ENCODE measurements at places on chromosomes 2 and 18. TPM values are rescaled to one million over a fixed set of nuclear protein-coding genes. Genes with fewer than 3 reads are reported as not detected.
A peak's percentile ranks its signal among the peaks of the same experiment; 100 is the strongest.

DNA sequence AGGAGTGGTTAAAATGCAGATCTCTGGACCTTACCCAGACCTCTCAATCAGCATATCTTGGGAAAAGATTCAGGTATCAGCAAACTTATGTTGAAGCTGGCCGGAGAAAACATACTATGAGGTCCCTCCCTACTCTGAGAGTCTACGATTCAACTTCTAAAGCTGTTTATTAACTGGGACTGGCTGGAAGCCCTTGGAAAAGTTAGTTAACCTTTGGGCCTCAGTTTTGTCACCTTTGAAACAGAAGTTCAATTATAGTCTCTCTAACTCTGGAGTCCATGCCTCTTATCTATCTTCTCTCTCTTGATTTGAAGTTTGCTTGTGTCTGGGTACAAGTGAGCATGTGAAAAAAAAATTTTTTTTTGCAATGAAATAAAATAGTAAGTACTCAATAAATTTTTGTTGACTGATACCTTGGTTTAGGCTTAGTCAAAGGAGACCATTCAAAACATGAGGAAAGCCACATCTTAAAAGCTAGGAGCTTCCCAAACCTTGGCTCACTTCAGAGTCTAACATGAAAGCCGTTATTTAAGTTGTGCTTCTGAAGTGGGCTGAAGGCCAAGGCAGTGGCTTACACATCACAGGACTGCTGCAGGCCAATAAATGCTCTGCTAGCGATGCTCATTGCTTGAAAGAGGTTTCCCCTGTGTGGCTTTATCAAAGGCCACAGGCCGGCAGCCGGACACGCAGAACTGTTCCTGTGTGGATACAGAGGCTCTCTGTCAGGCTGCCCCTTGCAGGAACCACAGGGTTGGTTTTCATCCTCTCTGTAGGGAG is 110.6 kb upstream of the FAM136A start:
- DNase-seq: no peak

DNA sequence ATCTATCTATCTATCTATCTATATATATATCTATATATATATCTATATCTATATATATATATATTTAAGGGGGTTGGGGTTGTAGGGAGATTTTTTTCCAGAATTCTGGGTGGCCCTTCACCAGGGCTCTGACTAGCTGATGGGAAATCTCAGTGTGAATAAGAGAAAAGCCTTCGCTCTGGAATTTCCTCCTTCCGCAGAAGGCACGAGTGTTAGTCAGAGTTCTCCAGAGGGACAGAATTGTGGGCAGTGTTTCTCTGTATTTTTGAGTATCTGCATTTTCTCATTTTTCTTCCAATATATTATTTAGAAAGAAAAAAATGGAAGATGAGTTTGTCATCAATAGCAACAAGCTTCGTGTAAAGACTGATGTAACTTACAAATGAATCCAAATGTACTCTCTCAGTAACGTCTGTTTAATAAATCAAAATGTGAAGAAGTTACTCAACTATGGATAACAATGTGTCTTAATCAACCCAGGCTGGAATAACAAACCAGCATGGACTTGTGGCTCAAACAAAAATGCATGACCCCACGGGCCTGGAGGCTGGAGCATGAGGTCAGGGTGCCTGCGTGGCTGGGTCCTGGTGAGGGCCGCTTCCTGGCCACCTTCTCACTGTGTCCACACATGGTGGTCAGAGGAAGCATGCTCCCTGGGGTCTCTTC is 10.6 kb upstream of the SNTG2 start:
- no peak for DNase-seq

Gene POTEI
- 0.07 TPM for polyA plus RNA-seq

DNA sequence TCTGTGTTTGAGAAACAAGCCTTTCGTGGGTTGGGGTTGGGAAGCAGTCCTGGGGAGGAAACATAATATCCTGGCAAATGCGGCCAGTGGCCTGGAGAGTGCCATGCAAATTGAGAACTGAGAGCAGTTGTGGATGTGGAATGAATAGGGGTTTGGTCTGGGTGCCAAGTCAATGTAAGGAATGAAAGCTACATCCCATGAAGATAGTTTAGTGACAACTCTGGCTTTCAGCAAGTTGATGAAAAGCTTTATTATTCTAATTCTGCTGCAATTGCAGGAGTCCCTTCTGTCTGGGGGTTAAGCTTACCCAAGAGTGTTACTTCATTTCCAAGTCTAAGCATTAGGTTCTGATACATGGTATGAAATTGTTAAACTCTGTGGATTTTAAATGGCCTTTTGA is 771.6 kb downstream of the DPP10 start:
- no peak for DNase-seq

DNA sequence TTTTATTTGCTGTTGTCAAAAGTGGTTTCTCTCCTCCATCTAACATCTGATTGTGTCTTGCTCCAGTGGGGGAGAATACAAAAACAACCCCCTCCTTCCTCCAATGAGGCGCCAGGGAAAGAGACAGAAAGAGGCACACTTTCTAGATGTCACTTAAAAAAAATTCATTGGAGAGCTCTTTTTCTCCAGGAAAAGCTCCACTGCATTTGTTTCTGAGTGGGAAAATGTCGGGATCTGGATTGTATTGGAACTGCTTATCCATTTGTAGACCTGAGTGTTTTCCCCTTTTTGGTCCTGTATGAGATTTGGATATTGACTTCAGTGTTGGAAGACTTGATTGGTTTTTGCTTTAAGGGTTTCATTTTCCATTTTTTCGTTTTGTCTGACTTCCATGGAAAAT is 995 bp downstream of the MBD5 start:
- no peak for DNase-seq

Gene PPP4R1
- 72.0 TPM for polyA plus RNA-seq

DNA sequence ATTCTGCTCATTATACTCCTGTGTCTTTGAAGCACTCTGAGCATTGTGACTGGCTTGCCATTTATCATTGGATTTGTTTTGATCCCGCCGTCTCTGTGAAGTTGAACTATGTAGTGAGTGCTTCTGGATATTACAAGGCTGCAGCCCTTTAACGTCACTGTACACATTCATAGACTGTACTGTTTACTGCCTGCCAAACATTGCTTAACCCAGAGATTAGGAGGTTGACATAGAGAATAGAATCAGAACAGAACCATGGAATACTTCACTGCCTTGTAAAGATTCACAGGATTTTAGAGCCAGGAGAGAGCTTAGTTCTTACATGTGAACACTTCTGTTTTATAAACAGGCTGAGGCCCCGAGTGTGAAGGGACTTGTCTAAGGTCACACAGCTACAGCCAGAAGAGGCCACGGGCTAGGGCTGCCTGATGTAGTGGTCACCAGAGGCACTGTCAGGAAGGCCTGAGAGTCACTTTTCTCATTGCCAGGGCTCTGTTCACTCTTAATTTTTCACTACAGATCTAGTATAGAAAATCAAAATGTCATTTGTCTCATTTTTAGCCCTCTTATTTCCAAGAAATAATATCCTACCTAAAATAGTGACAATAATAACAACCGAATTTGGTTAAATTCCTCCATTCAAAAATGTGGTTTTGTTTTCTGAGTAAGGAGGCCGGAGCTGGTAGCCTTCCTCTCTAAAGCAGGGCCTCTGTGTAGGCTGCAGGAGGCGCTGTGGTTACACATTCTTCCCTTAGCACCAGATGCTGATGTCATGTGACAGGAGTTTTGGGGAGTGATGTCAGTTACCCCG is 87.9 kb downstream of the UGGT1 start:
- DNase-seq: peak; percentile 44

GRCh38 chr2:96815326-96816126 is 542 bp upstream of the CNNM3 start:
- peak; percentile 60 for DNase-seq

- no peak for DNase-seq
These were observed 99.0 kb upstream of the RNF152 start for GRCh38 chr18:61991836-61992235.

DNA sequence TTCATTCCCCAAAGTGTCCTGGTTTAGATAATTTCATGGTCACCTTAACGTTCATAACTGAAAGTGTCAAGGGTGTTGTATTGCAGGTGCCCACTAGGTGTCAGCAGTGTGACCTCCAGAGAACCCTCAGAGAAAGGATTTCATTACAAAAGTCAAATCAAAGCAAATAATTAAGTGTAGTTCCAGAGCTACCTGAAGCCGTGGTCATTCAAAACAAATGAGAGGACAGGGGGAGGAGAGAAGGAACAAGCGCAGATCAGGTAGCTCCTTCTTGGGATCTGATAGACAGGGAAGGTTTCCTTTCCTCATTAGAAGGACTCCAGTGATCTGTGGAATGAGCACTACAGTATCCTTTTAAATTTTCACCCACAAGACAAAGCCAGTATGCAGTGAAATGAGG is at the start of gene SLC9A4:
Gene SLC9A4 (plus strand): TSS at position 207 of the 400 bp plus-strand sequence. CDS start 534 bp downstream, outside the sequence.
- peak; percentile 40 for DNase-seq

Gene TMEM163
- 2.6 TPM for polyA plus RNA-seq

GRCh38 chr2:144114760-144115159 is 405.2 kb downstream of the ZEB2 start:
- no peak for DNase-seq

Gene FOXD4L1
- polyA plus RNA-seq: 2.0 TPM

Data from muscle of arm (tissue), 14 donors.